ENCODE measurements at places on chromosomes 4 and X. TPM values are rescaled to one million over a fixed set of nuclear protein-coding genes. Genes with fewer than 3 reads are reported as not detected.

SPANXN4 gene
- total RNA-seq = not detected

C4orf50 gene
- total RNA-seq = not detected

KCND1 gene
- 0.14 TPM for total RNA-seq

VGLL1 gene
- 6.8 TPM for total RNA-seq

SASH3 gene
- total RNA-seq = not detected

All from airway epithelial cell (primary cell).